ENCODE measurements at places on chromosomes 1 and 21. TPM values are rescaled to one million over a fixed set of nuclear protein-coding genes. Genes with fewer than 3 reads are reported as not detected.

Gene DYNLT5
- 1.6 TPM for total RNA-seq

GRCh38 chr1:221408117-221408803, 333.6 kb downstream of the DUSP10 start:
- no peak for DNase-seq

DNA sequence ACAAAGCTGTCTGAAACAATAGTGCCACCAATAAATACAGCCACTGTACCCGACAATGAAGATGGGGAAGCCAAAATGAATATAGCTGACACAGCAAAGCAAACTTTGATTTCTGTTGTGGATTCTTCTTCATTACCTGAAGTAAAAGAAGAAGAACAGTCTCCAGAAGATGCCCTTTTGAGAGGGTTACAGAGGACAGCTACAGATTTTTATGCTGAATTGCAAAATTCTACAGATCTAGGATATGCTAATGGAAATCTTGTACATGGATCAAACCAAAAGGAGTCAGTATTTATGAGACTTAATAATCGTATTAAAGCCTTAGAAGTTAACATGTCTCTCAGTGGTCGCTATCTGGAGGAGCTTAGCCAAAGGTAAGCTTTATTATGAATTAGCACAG, 56.6 kb downstream of the SUCO start:
- no peak for DNase-seq

GRCh38 chr1:205272536-205272935, 44.8 kb downstream of the TMCC2 start:
- no peak for DNase-seq

DNA sequence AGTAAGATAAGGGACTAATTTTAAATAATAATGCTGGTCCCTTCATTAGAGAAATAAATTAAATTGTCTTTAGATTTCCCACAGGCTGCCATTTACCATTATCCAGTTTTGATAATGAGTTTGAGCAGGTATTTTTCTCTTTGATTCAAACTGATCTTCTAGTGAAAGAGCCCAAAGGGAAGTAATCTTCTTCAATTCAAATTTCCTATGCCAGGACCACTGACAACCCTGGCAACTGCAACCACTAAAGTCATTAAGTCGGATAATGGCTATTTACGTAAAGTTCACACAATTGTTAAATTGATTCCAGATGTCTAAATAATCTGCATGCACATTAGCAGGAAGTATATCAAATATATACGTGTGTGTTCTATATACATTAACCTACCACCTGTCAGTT, 399.3 kb downstream of the PTPRC start:
- DNase-seq = no peak
